ENCODE measurements at places on chromosomes 5 and 9.

GRCh38 chr5:156411-157072 lies 34.8 kb upstream of the LRRC14B start:
- no peak for DNase-seq

- no peak for DNase-seq
Observed at GRCh38 chr5:133163839-133164238, 112.0 kb downstream of the HSPA4 start.

- DNase-seq: no peak
Observed at GRCh38 chr5:59792983-59793585, 100.4 kb downstream of the PDE4D start.

GRCh38 chr9:37210737-37211523 lies 90.6 kb downstream of the ZCCHC7 start:
- no peak for DNase-seq

- DNase-seq: no peak
Observed at GRCh38 chr9:4581861-4582565, 80.1 kb upstream of the PLPP6 start.

DNA sequence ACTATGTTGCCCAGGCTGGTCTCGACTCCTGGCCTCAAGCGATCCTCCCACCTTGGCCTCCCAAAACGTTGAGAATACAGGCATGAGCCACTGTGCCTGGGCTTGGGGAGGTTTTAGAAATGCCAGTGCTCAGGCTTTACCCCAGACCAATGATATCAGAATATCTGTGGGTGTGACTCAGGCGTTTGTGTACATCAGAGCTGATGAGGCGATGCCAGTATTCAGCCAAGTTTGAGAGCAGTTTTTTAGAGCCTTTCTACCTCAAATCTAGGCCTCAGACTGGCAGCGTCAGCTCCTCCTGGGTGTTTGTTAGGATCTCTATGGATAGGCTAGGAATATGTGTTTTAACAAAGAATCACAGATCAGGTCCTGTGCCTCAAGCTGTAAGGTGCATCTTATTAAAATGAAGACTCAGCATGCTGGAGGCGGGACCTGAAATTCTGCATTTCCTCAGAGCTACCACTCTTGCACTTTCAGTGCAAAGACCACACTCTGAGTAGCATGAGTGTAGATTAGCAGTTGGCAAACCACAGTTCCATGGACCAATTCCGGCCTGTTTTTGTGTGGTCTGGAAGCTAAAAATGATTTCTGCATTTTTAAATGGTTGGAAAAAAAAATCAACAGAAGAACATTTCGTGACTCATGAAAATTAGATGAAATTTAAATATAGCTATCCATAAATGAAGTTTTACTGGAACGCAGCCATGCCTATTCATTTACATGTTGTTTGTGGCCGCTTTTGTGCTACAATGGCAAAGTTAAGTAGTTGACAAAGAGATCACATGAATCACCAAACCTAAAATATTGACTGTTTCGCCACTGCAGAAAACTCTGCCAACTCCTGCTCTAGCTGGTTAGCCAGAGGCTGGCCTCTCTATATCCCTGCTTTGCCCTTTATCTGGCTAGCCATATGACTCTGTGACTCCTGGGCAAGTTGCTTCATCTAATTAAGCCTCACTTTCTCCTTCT lies 92.2 kb downstream of the KLF4 start:
- DNase-seq: no peak

DNA sequence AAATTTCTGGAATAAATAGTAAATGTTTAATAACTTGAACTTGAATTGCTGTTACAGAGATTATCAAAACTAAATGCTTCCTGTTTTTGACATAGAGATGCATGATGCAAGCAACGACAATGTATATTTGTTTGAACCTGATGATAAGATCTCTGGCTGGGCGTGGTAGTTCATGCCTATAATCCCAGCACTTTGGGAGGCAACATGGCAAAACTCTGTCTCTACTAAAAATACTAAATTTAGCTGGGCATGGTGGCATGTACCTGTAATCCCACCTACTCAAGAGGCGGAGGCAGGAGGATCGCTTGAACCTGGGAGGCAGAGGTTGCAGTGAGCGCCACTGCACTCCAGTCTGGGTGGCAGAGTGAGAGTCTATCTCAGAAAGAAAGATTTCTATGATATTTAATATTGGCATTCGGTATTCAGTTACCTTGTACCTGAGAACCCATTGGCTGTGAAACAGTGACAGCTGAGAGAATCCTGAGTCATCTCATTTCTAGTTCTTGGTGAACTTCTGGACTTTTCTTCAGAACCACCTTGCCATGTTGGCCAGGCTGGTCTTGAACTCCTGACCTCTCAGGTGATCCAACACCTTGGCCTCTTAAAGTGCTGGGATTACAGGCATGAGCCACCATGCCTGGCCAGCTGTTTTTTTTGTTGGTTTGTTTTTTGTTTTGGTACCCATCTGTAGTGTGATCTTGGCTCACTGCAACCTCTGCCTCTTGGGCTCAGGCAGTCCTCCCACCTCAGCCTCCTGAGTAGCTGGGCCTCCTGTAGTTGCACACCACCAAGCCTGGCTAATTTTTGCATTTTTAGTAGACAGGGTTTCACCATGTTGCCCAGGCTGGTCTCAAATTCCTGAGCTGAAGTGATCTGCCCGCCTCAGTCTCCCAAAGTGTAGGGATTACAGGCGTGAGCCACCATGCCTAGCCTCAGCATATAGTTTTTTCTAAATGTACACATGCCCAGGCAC lies 10.0 kb upstream of the FGF18 start:
- DNase-seq: no peak

- DNase-seq: no peak
Observed at GRCh38 chr5:9653811-9654210, 23.7 kb upstream of the TAS2R1 start.

GRCh38 chr5:39648085-39648847 lies 223.5 kb upstream of the DAB2 start:
- DNase-seq: no peak

GRCh38 chr9:127642082-127642740 lies 30.1 kb downstream of the STXBP1 start:
- no peak for DNase-seq

DNA sequence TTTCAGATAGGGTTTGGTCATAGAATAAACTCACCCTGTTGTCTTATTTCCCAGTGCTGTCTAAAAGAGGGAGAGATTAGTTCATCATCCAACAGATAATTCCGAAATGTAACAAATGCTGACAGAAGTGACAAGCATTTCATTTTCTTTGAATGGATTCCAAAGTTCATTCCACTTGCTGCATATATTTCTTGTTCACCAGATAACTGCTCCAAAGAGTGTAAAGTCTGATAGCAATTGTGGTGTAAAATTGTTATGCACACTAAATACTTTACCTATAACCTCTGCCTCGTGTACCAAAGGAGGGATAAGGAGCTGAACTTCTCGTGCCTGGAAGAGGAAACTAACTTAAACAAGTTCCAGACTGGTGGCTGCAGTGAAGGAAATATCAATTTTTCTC lies 290.0 kb upstream of the ADAMTSL1 start:
- DNase-seq: no peak

GRCh38 chr9:34956648-34957047 lies 1.4 kb upstream of the PHF24 start:
- DNase-seq: no peak

- DNase-seq: no peak
Observed at GRCh38 chr9:74910036-74910435, 22.3 kb upstream of the TRPM6 start.

GRCh38 chr5:10904862-10905432 lies 143.9 kb upstream of the DAP start:
- DNase-seq: no peak

All from mesothelial cell of epicardium (in vitro differentiated cells).